Activated CD4-positive, alpha-beta T cell treated with anti-CD3 and anti-CD28 coated beads for 36 hours (primary cell): ENCODE measurements at places on chromosomes 13 and 19. TPM values are rescaled to one million over a fixed set of nuclear protein-coding genes. Genes with fewer than 3 reads are reported as not detected.

DNA sequence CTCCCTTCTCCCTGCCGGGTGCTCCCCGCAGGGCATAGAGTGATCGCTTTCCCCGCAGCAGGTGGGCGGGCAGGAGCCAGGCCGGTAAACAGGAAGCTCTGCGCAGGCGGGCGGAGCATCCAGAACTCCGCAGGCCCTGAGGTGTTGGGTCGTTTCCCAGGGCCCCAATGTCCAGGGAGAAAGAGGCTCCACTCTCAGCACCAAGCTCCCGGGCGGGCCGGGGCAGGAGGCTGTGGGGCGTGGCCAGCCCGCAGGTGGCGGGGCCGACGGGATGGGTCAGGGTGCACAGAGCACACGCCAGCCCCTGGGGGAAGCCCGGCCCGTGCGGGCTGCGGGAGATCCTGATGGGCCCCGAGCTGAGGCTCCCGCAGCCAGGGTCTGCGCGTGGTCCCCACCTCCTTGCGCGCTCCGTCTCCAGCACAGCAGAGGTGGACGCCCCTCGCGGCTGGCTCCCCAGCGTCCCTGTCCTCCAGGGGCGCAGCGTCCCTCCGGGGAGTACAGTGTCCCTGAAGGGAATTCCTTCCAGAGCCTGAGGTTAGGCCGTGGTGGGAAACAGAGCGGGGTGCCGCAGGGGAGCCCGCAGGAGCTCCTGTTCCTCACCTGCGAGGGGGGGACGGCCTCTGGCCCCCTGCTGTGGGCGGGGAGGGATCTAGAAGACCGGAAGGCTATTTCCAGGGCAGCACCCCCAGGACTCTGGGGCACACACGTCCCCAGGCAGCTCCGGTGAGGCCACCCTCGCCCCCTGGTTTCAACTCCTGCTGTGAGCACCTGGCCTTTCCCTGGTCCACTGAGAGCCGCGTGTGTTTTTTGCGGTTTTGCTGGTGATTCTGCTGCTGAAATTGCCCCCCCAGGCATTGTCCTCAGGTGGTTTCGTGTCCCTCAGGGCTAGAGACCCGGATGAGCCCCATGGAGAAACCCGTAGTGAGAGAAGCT is 12.2 kb downstream of the PIP5K1C start:
- peak; percentile 75 for DNase-seq

The ZNF66 gene
- 11.1 TPM for total RNA-seq

The CERS1 gene
- total RNA-seq = 0.11 TPM

- DNase-seq = no peak
Observed at GRCh38 chr19:50723069-50723468, at the start of gene CLEC11A. CLEC11A (plus strand) TSS chr19:50723364; CDS start chr19:50723526, 162 bp downstream.

The FUT1 gene
- total RNA-seq = 0.32 TPM
